ENCODE measurements at places on chromosomes 16 and 17.

DNA sequence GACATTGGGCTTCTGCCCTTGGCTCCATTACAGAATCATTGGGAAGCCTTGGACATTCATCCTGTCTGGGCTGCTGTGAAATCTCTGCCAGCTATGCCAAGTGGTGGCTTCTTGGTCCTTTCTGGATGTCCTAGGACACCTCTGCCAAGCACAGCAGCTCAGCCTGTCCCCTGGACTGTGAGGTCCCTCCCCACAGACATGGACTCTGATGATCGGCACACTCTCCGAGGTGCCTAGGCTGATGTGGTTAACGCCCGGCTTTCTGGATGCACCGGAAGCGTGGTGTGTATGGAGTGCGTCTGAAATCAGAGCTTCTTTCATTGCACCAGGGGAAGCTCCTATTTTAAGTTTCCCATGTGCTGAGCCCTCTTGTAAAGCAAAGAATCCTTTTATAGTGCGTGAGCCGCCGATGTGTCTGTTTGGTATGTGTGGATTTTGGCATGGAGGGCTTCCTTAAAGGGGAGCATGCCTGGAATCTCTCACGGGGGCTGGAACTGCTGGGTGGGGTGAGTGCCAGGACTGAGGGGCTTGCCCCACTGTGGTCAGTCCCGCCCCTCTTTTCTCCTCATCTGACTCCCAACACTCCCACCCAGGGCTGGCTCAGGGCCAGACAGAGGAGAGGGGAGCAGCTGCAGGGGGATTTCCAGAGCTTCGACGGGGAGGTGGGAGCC is 7.0 kb upstream of the ARHGAP23 start:
- no peak for DNase-seq

- no peak for DNase-seq
Observed at GRCh38 chr16:27449434-27450195, 47.6 kb downstream of the IL21R start.

GRCh38 chr16:11165349-11165748 is 90.7 kb downstream of the SOCS1 start:
- no peak for DNase-seq

- no peak for DNase-seq
Observed at GRCh38 chr17:80839970-80840369, 151.7 kb upstream of the CHMP6 start.

GRCh38 chr17:65495122-65496055 is 66.1 kb downstream of the AXIN2 start:
- DNase-seq, result no peak

DNA sequence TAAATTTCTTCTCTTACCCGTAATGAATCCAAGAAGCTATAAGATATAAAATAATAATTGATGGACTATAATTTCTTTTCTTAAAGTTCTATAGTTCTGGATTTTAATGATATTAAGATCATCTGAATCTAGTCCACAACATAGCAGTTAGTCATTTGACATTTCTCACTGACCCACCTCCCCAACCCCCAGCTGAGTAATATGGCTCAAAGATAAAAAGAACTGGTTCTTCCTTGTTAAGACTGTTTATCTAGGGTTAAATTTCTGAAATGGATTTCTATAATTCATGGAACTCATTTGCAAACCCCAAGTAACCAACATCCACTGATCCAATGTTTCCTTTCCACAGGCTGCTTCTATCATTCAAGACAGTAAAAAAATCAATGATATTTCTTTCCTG is 133.9 kb upstream of the SOX9 start:
- no peak for DNase-seq

DNA sequence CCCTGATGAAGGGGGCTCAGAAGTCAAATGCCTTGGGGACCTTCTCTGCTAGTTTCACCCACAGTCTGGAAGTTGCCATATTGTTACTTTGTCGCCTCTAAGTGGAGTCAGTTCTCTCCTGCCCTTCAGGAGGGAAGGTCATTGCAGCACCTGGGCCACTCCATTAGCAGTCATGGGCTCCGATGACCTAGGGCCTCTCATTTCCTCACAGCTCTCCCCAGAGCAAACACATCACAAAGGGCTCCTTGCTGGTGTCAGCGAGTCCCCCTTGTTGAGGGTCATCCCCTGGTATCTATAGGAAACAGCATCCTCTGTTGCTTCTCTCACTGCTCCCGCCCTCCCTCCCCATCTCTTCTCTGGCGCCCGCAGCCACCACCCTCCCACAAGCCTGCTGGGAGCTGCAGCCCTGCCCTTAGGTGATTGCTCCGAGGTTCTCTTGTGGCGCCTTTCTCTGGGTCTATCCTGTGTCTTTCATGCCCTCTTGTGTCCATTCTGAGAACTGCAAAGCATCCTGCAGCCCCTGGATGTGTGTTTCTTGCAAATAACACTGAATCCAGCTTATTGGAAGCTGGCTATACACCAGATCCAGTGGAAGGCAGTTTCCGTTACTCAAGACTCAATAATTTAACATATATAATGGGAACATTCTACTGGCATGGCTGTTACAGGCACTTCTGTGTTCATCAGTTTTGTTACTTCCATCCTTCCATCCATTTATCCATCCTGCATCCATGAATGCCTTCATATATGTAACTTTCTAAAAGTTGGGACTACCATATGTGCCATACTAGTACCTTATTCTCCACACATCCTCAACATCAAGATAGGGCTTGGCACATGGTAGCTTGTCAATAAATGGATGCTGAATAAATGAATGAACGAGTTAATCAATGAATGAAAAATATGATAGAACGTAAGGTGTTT is 21.2 kb downstream of the PDILT start:
- peak; percentile 25 for DNase-seq

- DNase-seq, result peak; percentile 87
Observed at GRCh38 chr17:58189436-58190146, 2.9 kb upstream of the EPX start.

DNA sequence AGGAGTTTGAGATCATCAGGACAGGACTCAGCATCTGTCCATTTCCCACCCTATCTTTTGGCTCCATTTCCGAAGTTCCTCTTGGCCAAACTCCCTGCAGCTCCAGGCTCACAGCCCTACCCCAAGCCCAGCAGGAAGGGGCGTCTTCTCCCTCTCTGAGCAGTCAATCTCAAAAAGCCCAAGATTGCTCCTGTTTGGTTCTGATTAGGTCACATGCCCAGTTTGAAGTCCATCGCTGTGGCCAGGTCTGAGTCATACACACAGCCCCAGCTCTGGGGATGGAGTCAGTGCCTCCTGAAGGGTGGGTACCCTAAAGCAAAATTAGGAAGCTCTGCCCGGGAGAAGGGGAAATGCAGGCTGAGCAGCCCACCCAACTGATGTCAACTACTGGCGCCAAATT is 23.9 kb downstream of the SNX20 start:
- DNase-seq, result peak; percentile 5

DNA sequence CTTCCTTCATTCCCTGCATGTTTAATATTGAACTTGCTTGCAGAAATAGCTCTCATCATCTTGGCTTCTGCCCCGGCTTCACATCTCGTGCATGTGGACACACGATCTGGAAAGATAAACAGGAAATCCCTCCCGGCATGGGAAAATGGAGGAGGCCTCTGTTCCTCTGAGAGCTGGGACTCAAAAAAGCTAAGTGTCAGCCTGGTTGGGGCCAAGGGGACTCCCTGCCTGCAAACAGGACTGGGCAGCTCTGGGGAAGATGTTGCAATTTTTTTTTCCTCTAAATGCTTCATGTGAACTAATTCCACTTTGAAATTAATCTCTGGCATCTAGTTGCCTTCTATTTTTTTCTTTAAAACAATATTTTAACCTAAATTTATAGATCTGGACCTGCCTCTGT is 24.8 kb downstream of the ITPRIPL2 start:
- no peak for DNase-seq

DNA sequence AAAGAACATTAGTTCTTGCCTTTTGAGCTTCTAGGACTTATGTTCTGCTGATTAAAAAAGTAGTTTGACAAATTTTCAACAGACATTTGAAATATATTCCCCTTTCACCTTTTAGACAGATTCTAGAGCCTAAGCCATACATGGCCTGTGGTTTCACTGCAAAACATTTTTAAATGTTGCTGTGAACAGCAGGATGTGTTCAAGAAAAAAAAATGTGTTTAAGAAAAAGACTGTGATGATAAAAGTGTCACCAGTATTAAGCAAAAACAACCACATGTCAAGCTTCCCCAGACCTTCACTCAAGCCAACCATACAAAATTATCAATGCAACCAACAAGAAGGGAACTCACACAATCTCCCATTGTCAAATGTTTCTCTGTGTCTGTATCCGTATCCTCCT is 103.5 kb downstream of the SYCE1L start:
- no peak for DNase-seq

GRCh38 chr16:71345031-71345430 is 13.5 kb upstream of the CALB2 start:
- no peak for DNase-seq

- no peak for DNase-seq
Observed at GRCh38 chr17:43871946-43872690, 25.1 kb downstream of the CD300LG start.

DNA sequence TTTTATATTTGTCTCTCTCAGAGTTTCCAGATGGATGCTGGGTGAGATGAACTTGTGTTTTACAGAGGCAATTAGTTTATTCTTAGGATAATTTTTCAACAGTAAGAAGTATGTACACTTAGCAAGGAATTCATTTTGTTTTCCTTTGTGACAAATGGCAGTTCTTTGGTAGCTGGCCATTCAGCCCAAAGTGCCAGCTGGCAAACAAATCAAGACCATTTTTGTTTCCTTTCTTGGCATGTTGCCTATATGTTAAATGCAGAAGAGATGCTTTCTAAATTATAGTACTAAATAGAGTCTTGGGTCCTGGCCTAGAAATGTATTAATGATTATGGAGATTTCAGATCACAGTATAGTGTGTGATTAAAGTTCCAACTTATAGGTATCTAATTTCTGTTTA is 337.1 kb downstream of the CNTNAP4 start:
- DNase-seq, result no peak

- DNase-seq, result no peak
Observed at GRCh38 chr17:63247706-63248105, 198.4 kb downstream of the CYB561 start.

- DNase-seq, result no peak
Observed at GRCh38 chr17:79859676-79860615, 20.7 kb upstream of the CBX4 start.

DNA sequence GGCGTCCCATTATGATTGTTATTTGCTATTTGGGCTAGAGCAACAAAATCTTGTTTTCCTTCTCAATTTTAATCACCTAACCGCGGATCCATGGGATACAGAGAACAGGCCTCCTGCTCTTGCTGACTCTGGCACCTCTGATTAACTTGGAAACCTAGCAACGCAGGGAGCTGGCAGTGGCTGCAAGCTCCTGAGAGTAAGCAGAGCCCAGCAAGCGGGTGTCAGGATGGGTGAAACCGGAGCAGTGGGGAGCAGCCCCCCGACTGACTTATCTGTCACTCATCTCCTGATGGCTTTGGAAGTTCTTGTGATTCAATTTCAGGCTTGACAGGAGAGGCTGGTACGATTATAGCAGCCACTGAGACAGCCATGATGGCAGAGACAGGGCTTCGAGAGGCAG is 45.5 kb upstream of the CDC42EP4 start:
- no peak for DNase-seq

DNA sequence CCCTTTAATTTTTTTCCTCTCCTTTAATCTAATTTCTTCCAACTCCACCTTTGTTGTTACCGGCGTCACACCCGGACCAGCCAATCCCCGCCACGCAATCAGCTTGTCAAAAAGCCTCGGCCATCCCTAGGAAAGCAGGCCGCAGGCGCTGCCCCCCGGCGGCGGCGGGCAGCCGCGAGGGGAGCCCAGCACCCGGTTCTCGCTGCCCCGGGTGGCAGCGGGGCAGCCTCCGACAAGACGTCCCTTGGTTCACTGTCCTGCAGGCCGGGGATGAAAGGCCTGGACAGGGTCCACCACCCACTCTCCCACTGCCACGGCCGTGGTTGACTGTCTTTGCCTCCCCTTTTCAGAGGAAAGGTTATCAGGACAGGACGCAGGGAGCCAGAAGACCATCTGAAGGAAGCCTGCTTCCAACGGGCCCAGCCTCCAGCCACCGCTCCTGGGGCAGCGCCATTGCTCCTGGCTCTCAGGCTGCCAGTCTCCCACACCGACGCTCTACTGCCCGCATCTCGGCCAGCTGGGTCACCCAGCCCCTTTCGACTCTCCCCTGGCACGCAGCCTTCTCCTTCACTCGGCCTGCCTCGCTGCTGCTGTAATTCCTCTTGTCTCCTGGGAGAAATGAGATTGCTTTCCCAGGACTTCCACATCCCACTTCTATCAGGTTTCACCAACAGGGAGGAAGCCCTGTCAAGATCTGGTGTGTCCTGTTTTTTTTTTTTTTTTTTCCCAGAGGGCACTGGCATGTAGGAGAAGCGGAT is 2.8 kb upstream of the UBTF start:
- DNase-seq, result peak; percentile 71

DNA sequence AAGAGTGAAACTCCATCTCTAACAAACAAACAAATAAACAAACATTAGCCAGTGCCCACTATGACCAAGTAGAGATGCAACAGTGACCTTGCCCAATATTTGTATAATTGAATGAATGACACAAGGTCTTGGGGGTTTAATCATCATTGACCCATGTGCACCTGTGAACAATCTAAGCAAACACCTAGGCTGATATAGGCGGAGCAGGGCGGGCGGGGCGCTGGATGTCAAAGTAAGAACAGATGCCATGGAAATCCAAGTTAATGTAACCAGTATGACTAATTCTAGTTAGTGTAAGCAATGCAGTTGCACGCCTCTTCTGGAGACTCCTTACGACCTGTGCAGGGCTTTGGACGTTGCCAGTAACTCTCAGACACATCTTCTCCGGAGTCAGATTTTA is 17.6 kb downstream of the RCVRN start:
- no peak for DNase-seq

DNA sequence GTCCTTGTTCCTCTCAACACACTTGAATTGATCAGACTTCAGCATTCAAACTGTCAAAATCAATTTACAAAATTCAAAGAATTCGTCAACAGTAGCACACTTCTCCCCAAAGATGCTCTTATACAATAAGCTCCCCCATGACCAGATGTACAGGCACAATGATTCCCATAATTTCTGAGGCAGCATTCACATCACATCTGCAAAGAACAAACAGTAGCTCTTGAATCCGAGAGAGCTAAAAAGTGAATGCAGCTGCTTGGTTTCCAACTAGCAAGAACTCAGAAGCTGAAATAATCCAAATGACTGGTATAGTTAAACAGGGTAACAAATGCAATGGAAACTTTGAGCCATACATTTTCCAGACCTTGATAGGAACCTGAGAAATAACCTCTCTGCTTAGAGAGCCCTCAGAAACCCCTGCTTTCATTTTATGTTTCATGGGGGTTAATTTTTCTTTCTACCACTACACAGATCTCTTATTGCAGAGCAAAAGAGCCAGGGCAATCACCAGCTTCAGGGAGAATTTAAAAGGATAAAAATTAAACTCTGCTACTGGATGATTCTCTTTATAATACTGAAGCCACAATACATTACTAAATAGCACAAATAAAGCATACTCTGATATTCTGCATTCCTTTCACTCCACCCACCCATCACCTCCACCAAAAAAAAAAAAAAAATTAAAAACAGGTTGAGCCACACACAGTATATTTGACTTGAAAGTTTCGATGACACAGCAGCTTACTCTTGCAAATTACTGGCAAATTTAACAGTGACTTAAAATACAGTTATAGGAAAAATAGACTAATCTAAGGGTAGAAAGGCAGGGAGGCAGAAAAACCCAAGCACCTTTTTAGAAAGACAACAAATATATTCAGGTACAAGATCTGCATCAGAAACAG is 23.1 kb upstream of the TMEM97 start:
- DNase-seq, result no peak

GRCh38 chr16:11501632-11502031 is 85.1 kb downstream of the LITAF start:
- DNase-seq, result no peak

Data from stromal cell of bone marrow (primary cell).